Thyroid gland (tissue), 4 donors: ENCODE measurements at places on chromosomes 6 and 20. TPM values are rescaled to one million over a fixed set of nuclear protein-coding genes. Genes with fewer than 3 reads are reported as not detected.

Gene POPDC3
- not detected for total RNA-seq

Gene SYTL3
- 27.5 TPM for total RNA-seq

- no peaks in the 10 kb centered on the region for H3K27me3 ChIP-seq
- H3K4me3 ChIP-seq: no peak overlapping the region
- DNase-seq: no peak
- no peaks in the 10 kb centered on the region for H3K36me3 ChIP-seq
- H3K4me1 ChIP-seq: no peaks in the 10 kb centered on the region
Observed at GRCh38 chr20:55760586-55760985, 244.7 kb downstream of the CBLN4 start.

Gene CCDC28A
- 44.5 TPM for total RNA-seq

- peak overlapping the region; percentile 42 for H3K4me3 ChIP-seq
- H3K27ac ChIP-seq: peak overlapping the region; percentile 27
- no peak for DNase-seq
- H3K4me1 ChIP-seq: peaks cover 15% of the 10 kb centered on the region
Observed at GRCh38 chr6:136250686-136251008, 536 bp upstream of the MTFR2 start.
